Suppressor macrophage treated with lipopolysaccharide for 1 hour (primary cell): ENCODE measurements at places on chromosomes 11 and 22.

- no peak for DNase-seq
These were observed 9.5 kb downstream of the CDC42BPG start for GRCh38 chr11:64834723-64835615.

GRCh38 chr11:128379587-128380580, 207.5 kb downstream of the ETS1 start:
- DNase-seq, result no peak

DNA sequence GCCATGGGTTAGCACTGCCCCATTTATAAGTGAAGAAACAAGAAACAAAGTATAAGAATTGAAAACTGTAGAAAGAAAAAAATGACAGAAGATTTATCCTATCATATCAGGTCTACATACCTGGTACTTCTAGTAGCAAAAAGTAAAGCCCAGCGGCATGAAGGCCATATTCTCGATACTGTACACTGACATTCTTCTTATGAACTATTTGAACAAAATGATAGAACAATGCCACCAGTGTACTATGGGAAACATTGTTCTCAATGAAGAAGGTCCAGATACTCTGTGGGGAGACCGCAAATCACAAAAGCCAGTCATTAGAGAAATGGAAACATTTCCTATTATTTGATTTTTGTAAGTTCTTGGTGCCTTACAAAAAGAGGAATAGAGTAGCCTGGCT, 7.0 kb downstream of the NCAPD3 start:
- DNase-seq, result no peak

- DNase-seq, result no peak
These were observed 32.0 kb downstream of the BCR start for GRCh38 chr22:23212061-23213021.

DNA sequence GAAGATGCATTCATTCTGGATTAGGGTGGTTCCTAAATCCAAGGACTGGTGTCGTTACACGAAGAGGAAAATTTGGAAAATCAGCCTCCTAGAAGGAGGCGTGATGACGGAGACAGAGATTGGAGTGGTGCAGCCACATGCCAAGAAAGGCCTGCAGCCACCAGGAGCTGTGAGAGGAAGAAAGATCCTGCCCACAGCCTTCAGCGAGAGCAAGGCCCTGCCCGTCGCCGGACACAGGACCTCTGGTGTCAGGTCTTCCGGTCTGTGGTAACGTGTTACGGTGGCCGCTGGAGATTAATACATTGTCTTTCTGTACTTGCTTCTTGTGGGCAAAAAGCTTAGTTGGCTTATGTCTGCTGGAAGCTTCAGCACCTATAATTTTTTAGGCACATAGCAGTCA, 1045.8 kb downstream of the BRD1 start:
- no peak for DNase-seq

GRCh38 chr11:19117760-19118097, 761 bp downstream of the ZDHHC13 start:
- no peak for DNase-seq

DNA sequence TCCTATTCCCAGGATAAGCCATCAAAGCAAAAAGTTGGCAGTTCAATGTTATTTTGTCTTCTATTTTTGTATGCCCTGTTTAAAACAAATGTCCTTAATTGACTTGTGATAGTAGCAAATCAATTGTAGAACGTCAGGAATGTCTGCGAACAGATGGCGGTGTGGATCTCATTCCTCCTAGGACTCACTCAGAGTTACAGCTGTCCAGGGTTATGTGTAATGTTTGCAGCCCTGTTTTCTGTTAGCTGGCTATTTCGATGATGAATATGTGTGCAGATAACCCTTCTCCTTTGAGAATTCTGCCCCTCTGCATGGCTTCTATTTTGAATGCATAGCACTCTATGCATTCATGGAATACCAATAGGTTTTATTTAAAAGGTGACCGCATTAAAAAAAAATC, 1248.0 kb upstream of the CNTN5 start:
- no peak for DNase-seq

DNA sequence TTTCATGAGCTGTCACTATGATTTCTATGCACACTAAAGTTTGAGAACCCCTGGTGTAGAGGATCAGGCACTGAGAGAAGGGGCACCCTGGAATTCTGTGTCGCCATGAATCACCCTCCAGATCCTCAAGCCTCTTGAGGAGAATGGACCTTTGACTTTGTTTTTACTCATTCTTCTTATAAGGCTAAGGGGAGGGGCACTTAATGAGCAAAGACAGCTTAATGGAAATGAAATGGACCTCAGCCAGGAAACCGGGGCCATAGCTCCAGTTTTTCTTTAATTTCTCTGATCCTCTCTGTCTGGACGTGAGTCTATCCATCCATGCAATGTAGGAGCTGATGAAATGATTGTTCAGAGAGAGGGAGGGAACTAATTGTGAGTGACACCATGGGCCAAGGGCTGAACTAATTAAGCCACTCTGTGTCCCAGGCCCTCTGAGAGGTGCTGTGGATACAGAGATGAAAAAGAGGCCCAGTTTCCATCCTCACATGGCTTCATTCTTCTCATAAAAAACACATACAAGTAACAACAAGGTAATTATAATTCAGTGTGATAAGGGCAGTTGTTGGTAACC, 32.8 kb downstream of the OR2AT4 start:
- no peak for DNase-seq

GRCh38 chr22:45799291-45799690, 127.7 kb downstream of the ATXN10 start:
- peak; percentile 31 for DNase-seq

DNA sequence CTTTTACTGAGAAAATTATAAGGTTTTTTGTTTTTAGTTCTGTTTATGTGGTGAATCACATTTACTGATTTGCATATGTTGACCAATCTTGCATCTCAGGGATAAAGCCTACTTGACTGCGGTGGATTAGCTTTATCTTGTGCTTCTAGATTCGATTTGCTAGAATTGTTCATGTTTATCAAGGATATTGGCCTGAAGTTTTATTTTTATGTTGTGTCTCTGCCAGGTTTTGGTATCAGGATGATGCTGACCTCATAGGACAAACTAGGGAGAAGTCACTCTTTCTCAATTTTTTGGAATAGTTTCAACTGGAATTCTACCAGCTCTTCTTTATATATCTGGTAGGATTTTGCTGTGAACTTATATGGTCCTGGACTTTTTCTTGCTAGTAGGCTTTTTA, 504.8 kb downstream of the ETS1 start:
- DNase-seq, result peak; percentile 20

GRCh38 chr11:71976551-71976950, 22.2 kb upstream of the IL18BP start:
- DNase-seq, result no peak

DNA sequence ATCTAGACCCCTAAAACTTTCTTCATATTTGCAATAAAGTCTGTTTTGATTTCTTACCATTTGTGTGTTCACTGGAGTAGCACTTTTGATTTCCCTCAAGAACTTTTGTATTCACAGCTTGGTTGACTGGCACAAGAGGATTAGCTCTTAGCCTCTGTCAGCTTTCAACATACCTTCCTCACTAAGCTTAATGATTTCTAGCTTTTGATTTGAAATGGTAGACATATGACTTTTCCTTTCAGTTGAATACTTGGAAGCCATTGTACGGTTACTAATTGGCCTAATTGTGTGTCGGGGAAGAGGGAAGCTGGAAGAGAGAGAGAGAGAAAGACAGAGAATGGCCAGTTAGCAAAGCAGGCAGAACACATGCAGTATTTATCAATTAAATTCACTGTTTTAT, 180.5 kb downstream of the ARHGAP42 start:
- DNase-seq, result no peak

GRCh38 chr22:41300661-41301060, 664 bp upstream of the ZC3H7B start:
- DNase-seq, result no peak

DNA sequence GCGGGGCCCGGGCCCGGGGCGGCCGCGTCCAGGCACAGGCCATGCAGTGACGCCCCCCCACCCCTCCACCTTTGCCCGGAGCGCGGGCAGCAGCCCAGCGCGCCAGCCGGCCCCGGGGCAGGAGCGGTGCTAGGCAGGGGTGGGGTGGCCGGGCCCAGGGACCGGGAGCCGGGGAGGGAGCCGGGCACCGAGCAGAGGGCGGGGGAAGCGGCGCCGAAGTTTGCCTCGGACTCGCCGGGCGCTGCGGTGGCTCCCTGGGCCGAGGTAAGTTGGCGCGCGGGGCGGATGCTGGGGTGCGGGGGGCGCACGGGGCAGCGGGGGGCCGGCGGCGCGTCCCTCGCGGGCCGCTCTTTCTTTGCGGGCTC, 332 bp downstream of the TEAD1 start:
- DNase-seq, result no peak

DNA sequence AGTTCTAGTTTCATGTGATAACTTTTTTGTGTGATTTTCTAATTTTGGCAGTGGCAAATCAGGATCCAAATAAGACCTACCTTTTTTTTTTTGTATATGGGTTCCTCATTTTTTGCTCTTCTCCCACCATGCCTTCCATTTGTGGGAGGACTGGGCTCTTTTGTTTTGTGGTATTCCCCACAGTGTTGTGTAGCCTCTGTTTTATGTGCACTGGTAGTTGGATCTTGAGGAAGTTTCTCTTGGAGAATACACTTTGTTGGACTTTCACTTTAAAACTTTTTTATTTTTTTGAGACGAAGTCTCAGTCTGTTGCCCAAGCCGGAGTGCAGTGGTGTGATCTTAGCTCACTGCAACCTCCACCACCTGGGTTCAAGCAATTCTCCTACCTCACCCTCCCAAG, 39.7 kb downstream of the PPP6R3 start:
- peak; percentile 40 for DNase-seq

DNA sequence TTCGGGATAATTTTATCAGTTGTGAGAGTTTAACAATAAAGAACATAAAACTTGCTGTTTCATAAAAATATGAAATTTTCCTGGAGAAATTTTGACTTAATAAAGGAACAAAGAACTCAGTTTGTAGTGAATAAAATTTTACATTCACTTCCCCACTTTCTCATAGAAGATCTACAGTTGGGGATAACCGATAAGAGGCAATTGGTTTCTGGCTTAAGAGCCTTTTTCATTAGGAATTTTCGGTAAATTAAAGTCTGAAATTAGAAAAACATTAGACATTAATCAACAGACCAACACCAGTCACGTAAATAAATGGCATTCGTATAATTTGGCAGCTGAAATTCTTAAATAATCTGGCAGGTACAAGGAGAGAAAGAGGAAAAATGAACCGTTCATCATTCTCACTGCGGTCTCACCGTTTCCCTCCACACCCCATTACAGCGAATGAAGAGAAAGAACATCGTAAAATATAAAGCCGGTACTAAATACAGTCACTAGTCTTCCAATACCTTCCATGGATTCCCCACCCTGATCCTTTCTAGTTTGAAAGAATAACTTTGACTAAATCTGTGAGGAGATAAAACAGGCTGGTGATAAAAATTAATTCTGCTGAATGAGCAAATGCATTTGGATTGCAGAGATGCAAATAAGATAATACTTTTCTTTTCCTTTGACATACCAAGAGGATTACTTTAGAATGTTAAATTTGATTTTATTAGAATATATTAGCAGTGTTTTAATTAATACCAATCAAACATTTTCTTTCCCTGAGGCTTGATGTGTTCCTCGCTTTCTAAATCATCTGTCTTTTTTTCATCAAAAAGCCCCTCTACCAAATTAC, 19.5 kb downstream of the BLID start:
- DNase-seq, result no peak

DNA sequence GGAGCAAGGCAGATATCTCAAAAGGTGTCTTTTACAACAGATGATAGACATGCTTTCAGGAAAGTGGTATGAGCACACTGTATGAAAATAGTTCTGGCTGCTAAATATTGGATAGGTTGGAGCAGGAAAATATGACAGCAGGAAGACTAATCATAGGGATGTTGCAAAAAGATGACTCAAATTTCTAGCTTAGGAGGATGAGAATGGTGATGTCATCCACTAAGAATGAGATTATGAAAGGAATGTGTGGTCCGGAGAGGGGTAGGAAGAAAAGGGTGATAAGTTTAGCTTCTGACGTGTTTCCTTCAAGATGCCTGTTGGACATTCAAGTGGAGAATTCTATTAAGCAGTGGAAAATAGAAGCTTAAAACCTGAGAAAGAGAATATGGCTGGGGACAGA, 46.4 kb downstream of the RCN1 start:
- DNase-seq, result peak; percentile 5

DNA sequence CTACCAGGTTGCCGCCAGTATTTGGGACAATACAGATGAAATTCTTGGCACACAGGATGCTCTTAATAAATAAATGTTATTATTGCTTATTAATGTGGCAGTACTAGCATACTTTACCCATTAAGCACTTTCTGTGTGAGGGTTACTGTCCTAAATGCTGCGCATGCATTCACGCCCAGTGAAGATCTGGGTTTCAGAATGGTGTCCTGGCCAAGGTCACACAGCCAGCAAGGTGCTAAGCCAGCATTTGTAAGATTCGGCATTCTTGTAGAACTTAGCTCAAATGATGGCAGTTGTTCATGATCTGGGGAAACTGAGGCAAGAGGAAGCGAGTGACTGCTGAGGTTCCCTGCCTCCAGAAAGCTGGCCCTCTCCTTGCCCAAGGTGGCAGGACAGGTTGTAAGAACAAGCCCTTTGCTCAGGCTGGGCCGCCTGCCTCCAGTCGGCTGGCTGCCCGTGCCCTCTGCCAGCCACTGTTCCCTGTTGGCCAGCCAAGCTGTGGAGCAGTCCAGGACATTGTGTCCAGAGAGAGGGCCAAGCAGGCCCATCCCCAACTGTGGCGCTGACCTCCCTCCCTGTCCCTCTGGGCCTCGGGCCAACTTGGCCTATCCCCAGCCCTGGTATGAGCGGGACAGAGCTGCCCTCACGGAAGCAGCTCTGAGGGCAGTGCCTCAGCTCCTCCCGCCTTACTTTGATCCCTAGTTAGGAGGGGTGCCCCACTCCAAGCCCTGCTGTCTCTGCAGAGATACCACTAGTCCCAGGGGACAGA, 28.8 kb downstream of the TOB2 start:
- no peak for DNase-seq

DNA sequence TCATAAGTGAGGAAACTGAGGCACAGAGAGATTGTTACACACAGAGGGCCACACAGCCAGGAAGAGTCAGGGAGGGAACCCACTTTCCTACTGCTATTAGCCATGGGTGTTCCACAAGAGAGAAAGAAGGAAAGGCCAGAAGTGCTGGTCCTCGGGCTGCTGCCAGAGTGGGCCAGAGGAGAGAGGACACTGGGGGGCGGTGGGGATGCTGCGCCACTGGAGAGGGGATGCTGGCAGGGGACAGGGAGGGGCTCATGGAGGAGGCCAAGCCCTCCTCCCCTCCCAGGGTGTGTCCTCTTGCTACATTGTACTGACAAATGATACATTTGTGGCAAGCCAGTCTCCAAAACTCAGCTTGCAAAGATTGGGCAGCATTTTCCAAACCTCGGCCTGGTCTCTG, 9.9 kb downstream of the IL10RA start:
- peak; percentile 36 for DNase-seq

- no peak for DNase-seq
These were observed 29.7 kb downstream of the FADS3 start for GRCh38 chr11:61861634-61862033.

- peak; percentile 90 for DNase-seq
These were observed 35.0 kb upstream of the EHF start for GRCh38 chr11:34585735-34586487.

DNA sequence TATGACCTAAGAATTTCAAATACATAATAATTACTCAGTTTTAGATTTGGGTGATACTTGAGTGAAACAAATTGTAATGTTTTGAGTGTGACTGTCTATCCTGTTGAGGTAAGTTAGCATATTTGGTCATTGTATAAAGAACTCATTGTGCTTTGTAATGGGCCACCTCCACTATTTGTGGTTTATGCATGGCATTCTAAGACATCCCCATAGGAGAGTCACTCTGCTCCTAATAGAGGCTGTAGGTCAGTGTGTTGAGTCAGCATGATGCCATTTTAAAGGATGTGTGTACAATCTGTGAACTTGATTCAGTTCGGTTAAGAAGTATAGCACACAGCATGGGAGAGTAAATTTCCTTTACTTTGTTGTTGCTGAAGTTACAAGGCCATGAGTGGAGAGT, 1112.4 kb downstream of the JRKL start:
- no peak for DNase-seq
